ENCODE measurements at places on chromosomes 16 and 17.

- DNase-seq: no peak
Measured at GRCh38 chr16:1678500-1679098, 520 bp downstream of the JPT2 start.

- no peak for DNase-seq
Measured at GRCh38 chr17:36816907-36817288, 120.4 kb upstream of the LHX1 start.

GRCh38 chr17:64125937-64126336 is 4.0 kb downstream of the ERN1 start:
- DNase-seq: no peak

GRCh38 chr17:46984341-46984740 is 5.3 kb upstream of the RPRML start:
- no peak for DNase-seq

- no peak for DNase-seq
Measured at GRCh38 chr17:50764734-50765149, 2.6 kb downstream of the ANKRD40CL start.

DNA sequence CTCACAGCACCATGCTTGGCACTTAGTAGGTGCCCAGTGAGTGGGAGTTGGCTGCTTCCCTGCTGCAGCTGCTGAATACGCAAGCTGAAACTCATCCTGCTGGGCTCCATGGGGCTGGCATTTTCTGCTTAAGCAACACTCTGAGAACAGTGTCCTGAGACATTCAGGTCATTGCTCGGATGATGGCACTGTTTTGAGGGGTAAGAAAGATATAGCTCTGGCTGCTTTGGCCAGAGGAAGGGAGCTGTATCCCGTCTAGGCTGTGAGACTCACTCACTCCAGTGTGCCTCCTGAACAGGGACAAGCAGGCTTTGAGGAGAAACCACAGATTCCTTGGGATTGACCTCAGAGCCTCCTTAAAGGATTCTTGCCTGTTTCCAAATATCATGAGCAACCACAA is 120.5 kb downstream of the CLEC16A start:
- no peak for DNase-seq

- DNase-seq: no peak
Measured at GRCh38 chr16:23920446-23920845, 84.7 kb downstream of the PRKCB start.

DNA sequence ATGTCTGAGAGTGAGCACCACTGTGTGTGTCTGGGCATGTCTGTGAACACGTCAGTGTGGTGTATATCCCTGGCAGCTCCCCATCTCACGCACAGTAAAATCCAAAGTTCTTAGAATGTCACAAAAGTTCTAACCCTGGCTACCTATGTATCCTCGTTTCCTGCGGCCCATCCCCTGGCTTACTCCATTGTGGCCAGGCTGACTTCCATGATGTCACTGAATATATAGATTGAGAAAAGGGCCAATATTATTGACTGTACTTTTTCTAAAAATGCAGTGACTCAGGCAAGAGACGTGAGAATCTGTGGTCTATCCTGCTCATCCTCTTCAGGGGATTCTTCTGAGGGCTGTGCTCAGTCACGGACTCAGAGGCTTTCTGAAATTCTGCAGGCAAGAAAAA is 963 bp upstream of the METTL22 start:
- DNase-seq: no peak

DNA sequence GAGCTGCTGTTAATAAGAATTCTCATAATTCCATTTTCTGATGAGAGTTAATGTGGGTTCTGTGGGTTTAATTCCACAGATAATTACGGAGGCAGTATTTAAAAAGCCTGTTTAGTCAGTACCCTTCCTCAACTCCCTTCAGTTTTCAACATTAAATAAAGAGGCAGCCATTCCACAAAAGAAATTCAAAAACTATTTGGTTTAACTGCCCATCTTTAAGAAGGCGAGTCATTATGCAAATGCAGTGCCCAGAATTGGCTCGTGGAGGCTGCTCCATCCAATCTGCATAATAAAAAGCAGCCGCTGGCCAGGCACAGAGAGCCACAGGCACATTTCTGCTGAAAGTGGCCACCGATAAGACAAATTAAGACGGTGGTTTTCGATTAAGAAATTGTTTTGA is 194.4 kb upstream of the TOX3 start:
- no peak for DNase-seq

- no peak for DNase-seq
Measured at GRCh38 chr16:67444259-67445125, 13.6 kb downstream of the HSD11B2 start.

GRCh38 chr17:14784997-14785696 is 480.0 kb downstream of the PMP22 start:
- no peak for DNase-seq

DNA sequence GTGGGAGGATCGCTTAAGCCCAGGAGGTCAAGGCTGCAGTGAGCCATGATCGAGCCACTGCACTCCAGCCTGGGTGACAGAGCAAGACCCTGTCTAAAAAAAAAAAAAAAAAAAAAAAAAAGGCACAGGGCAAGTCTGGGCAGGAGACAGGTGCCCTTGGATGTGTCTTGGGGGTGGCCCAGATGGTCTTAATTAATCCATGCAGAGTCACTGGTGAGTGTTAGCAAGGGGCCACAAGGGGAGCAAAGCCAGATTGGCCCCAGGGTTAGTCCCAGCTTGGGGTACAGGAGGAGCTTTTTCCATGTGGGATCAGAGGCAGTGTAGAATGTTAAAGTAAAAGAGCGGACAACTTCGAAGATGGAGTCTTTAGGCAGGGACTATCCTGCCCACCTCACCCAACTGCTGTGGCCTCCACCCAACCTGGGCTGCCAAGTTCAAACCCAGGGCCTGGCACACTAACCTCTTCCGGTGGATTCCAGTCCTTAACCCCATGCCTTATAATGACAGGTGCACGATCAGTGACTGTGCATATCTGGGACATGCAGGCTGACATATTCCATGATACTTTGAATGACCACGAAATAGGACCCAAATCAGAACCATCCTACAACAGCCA is 32.2 kb upstream of the MFSD6L start:
- DNase-seq: no peak

GRCh38 chr17:64282753-64283080 is 19.7 kb upstream of the TEX2 start:
- DNase-seq: no peak

DNA sequence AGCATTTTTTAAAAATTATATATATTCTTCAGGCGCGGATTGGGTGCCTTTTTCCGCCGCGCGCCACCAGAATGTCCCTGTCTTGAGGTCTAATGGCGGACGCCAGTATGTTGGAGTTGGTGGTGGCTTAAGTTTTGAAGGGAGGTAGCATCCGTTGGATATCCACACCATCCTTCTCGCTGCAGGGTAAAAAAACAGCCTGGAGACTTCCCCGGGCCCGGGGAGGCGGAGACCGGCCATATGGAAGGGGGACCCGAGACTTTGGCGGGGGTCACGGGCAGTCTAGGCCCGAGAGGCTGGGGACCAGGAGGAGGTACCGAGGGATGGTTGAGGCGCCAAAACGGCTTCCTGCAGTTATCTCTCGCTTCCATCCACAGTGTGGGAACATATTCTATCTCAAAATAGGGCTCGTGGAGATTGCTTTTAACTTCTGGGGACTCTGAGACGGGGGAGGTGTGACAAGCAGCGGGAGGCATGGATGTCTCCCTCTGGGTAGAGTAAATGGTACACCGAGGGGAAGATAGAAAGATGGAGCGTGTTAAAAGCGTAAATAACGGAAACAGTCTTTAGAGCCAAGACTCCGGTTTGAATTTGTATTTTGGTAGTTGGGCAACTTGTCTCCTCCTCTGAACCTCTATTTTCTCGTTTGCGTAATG is at the start of gene SF3B3:
TSS of gene SF3B3 (plus strand) at position 74 of the 656 bp plus-strand sequence. CDS start 2,841 bp downstream, outside the sequence.
- DNase-seq: peak; percentile 62

DNA sequence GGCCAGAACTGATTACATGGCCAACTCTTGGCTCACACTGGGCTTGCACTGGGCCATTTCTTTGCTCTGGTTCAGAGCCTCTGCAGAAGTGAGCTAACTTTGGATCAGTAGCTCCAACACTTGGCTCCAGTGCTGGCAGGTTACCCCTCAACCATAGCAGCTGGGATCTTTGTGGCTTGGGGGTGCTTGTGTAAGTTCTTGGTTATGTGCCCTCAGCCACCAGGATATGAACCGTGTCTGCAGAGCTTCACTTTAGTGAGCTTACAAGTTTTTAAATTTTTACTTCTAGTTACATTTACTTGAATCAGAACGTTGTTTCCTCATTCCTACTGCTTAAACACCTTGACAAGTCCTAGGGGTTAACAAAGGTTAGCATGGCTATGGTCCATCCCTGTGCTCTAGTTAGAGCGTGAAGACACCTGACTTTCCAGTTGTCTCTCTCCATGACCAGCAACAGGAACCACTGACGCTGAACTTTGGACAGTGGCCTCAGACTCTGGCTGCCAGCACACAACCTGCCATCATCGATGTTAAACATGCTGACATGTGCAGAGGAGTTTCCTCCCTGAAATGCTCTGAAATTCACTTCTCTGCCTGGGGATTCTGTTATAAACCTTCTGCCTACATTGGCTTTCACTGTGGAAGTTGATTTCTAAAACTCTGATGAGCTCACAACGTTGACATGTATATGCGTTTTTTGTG is 4.1 kb downstream of the PDF start:
- DNase-seq: no peak

DNA sequence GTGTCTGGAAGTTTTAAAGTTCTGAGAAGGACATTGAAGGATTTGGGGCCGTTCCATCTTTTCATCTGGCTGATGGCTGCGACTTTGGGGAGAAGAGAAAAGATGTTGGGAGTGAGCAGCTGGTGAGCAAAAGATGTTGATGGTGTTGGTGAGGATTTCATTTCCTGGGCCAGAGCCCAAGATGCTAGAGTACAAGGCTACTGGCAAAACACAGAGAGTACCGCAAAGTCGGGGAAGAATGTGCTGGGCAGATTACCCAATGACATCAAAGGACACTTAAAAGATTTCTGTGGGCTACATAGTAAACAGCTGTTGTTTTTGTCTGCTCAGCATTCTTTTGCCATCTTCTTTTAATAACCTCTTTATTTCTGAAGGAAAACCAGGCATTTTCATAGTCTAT is 49.4 kb upstream of the GAS7 start:
- DNase-seq: no peak

DNA sequence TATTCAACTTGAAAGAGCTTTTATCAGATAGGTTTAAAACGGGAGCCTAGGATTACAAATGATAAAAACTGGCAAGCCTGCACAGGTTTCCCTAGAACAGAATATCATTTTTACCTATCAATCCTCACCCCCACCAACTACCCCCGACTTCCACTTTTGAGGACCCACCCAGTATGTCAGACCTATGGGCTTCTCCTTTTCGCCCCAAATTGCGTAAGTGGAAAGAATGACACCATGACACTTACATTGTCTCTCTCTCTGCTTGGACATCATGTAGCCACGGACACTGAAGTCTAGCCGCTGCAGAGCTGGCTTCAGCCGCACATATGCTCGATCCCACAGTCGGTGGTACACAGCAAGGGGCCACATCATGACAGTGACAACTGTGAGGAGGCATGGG is 7.4 kb upstream of the PSMC3IP start:
- DNase-seq: no peak

GRCh38 chr16:4200000-4200780 is 41.7 kb downstream of the SRL start:
- DNase-seq: peak; percentile 53

- DNase-seq: no peak
Measured at GRCh38 chr17:12302711-12303110, 282.0 kb downstream of the MAP2K4 start.

DNA sequence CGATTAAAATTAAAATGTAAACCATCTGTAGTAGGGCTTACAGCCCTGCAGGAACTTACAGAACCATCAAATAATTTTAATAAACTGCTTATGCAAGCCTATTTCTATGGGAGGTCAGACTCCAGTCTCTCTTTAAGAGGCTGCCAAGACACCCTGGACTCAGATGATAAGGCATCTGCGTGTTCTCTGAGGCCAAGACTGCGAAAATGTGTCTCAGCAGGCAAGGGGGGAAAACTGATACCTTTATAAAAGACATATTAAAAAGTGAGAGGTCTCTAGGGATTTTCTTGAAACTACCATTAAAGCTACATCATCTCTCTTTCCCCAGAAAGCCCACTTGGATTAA is 32.2 kb downstream of the MPHOSPH6 start:
- no peak for DNase-seq

GRCh38 chr16:50769-51591 is 2.4 kb downstream of the POLR3K start:
- no peak for DNase-seq

DNA sequence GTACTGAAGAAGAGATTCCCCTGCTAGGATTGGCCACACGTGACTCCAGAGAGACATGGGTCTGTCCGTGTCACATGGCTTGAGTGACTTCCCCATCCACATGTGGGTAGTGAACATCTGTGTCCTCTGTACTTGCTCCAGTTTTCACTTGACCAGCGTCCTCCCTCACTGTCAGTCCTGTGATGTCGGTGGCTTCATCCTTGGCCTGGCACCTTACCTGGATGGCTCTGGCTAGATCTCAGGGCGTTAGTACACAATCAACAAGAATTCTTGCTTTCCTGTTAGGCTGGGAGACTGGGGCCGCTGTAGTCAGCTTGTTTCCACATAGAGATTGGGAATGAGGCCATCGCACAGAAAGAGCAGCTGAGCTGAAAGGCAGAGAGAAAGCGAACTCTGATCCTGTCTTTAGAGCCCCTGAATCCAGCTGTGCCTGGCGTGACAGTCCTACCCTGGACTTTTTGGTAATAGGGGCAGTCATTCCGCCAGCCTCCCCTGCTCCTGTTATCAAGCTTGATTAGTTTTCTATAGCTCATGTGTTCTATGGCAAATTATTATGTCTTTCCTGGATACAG is 227.3 kb downstream of the SNX29 start:
- DNase-seq: no peak

DNA sequence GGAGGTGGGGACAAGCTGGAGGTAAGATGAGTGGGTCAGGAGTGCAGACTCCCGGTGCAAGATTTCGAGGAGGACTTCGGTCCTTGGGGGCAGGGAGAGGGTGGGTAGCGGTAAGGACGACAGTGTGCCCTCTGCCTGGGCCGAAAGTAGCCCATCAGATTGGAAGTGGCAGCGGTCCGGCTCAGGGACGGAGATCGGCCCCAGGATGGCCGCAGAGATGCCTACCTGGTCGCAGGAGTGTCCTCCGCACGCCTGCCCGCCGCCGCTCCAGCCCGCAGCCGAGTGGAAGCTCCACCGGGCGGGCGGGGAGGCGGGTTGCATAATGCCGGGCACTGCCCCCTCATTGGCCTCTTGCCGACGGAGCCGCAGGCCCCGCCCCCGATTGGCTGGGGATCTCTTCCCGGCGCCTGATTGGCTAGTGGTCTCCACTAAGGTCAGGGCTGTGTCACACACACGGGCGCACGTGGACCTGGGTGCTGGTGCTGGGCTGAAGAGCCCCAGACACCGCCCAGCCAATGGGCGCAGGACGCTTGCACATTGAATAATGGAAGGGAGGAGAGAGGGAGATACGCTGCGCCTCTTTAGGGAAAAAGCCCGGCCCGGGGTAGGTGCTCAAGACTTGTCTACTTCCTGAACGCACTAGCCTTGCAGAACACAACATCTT is at the start of gene PER1:
TSS of gene PER1 (minus strand) at position 293 of the 664 bp plus-strand sequence. CDS start 1,698 bp downstream, outside the sequence.
- peak; percentile 93 for DNase-seq

- DNase-seq: no peak
Measured at GRCh38 chr17:57481910-57482391, 225.6 kb downstream of the MSI2 start.

GRCh38 chr17:37458805-37459204 is 30.9 kb upstream of the DUSP14 start:
- DNase-seq: no peak

Measured in GM20000 (cell line).